ENCODE measurements at places on chromosomes 2 and 18.

- no peak for DNase-seq
Measured at GRCh38 chr2:108229875-108230274, 9.9 kb upstream of the SULT1C3 start.

GRCh38 chr2:27353762-27354596 is 2.6 kb downstream of the GTF3C2 start:
- no peak for DNase-seq

DNA sequence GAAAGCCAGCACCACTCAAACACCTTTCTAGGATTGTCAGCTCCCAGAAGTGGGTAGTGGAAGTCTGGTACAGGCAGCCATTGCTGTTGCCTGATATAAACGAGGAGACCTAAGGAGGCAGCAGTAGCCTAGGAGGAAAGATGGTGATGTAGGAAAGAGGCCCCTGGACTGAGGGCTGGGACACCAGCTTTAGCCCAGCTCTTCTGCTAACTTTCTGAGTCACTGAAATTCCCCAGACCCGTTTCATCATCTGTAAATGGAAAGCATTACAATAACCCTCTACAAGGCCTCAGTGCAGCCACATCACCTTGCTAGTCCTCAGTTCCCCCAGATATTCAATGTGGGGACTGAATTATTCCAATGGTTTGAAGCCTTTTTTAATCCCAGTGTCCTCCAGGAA is 336.5 kb downstream of the TNS1 start:
- no peak for DNase-seq

- no peak for DNase-seq
Measured at GRCh38 chr2:47155091-47155876, at the start of gene STPG4. STPG4 (minus strand) TSS chr2:47155308; CDS start chr2:47155251, 57 bp downstream.

GRCh38 chr2:223075301-223076270 is 23.6 kb downstream of the KCNE4 start:
- DNase-seq = no peak

- DNase-seq = no peak
Measured at GRCh38 chr2:176763130-176763529, 449.5 kb upstream of the HNRNPA3 start.

- DNase-seq = no peak
Measured at GRCh38 chr2:194343167-194343566, 1313.9 kb upstream of the SLC39A10 start.

DNA sequence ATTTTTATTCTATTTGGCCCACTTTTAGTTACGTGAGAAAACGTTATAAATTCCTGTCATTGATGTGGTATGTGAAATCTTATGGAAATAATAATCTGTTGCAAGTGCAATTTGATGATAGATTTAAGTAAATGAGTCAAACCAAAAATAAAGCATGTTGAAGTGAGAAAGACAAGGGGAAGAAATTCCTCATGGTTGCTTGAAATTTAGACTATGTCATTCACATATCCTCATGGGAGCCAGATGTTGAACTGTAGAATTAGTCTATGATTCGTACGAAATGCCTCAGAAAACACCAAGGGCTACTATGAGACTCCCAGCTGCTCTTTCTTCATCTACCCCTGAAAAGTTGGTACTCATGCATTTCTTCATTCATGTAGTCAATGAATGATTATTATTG is 55.7 kb downstream of the KLHL14 start:
- no peak for DNase-seq

DNA sequence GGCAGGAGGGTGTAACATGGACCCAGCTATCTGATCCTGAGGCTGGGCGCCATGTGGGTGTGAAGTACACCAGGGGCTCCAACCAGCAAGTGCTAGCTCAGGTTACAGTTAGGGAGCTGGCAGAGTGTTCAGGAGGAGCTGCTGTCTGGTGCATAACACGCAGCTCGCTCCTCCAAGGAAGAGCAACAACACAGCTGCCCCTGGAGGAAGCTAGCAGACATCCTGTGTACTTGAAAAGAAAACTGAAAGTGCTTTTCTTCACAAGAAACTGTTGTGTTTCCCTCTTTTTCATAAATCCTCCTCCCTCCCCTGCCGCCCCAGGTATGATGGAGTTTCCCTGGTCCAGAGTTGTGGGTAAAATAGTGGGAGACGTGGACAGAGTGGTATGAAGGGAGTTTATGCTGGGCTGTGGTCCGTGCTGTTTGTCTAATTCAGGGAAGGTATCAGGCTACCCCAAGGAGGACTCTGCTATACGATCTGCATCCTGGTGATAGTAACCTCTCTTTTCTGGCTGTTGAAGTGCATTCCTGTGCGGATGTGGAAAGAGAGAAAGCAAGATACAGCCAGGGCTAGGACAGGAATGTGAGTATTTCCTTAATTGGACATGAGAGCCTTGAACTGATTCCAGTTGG is 6.1 kb upstream of the LBH start:
- no peak for DNase-seq

DNA sequence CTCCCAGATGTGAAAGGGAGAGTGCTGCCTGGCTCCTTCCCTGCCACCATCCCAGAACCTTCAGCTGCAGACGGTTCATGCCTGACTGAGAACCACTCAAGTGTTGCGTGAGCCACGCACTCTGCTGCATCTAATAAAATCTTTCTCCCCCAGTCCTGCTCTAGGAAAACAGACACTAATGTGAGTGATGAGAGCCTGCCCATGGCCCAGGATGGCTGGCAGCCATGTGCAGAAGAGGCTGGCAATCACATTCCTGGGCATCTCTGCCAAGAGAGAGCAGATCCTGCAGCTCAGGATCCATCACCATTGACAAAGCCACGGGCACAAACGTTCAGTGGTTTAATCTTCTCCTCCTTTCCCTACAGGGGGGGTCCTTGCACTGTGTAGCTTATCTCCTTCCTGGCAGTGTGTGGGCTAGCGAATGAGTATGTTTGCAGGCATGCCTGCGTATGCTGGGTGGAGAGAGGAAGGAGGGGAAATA is 477.5 kb downstream of the SLC4A3 start:
- no peak for DNase-seq

- no peak for DNase-seq
Measured at GRCh38 chr2:189411860-189412259, 29.4 kb upstream of the WDR75 start.

DNA sequence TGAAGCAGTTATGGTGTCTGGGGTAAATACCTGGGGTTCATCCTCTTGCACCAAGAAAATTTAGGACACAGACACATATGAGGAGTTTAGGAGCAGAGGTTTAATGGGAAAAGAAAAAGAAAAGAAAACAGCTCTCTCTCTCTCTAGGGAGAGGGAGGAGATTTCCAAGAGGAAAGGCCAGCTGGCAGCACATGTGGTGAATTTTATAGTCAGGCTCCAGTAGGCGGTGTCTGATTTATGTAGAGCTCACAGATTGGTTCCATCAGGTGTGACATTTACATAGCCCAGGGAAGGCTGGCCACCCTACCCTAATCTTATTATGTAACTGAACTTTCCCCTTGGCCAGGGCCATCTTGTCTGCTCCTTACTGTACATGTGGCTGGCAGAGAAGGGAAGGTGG is 297.5 kb upstream of the RGPD4 start:
- no peak for DNase-seq

- DNase-seq = no peak
Measured at GRCh38 chr2:105795575-105795934, 50.8 kb downstream of the NCK2 start.

DNA sequence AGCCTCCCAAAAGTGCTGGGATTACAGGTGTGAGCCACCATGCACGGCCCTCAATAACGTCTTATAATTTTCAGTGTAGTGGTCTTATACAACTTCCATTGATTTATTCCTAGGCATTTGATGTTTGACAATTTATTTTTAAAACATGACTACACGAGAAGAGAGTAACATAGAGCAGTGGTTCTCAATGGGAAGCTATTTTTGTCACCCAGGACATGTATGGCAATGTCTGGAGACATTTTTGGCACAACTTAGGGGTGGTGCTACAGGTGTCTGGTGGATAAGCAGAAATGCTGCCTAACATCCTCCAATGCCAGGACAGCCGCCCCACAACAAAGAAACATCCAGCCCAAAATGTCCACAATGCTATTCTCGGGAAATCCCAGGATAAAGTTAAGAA is 12.7 kb upstream of the ANXA4 start:
- no peak for DNase-seq

- DNase-seq = no peak
Measured at GRCh38 chr18:70373042-70373519, 84.2 kb downstream of the SOCS6 start.

- DNase-seq = no peak
Measured at GRCh38 chr2:226023383-226023782, 623.9 kb downstream of the NYAP2 start.

DNA sequence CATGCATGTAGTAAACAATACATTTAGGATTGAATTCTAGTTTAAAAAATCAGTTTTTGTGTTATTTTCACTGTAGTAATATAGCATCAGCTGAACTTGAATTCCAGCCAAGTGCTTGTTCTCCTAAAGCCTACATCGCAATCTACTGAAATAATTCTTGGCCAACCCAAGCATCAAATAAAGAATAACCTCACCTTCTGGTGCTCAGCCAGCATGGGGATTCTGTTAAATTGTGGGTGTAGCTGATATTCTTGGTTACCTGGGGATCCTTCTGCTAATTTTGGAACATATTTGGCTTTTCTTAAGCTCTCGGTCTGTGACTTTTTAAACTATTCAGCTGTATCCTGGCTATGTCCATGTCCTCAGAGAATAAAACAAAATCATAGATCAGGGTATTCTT is 248.8 kb downstream of the NRXN1 start:
- DNase-seq = no peak

- no peak for DNase-seq
Measured at GRCh38 chr2:121608967-121609366, 40.3 kb downstream of the CLASP1 start.

DNA sequence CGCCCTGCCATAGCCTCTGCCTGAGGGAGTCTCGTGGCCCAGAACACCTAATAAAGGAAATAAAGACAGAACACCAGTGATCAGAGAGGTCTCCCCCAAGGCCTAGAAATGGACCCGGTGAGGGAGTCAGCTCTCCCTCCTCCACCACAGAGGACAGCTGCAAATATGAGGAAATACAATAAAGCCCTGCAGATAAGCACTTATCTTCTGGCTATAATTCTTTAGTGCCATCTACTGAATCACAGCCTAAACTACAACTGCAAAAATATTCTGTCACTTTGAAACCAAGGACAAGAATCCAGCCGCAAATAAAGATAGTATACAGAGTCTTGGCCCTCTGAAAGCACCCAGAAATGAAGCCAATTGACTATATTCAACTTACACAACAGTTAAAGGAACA is 42.4 kb upstream of the TACR1 start:
- DNase-seq = peak; percentile 0

- no peak for DNase-seq
Measured at GRCh38 chr2:30385327-30385726, 61.7 kb upstream of the LCLAT1 start.

DNA sequence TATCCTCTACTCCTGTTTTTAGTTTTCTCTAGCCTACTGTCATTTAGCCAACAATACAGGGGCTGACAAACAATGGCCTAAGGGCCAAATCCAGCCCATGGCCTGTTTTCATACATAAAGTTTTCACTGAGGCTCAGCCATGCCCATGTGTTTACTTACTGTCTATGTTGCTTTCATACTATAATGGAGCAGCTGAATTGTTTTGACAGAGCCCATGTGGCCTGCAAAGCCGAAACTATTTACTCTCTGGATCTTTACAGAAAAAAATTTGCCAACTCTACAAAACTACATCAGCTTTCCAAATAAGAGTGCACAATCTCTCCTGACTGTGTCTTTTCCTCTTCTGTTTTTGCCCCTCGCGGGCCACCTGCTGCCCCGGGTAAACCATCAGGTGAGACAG is 24.0 kb downstream of the LGALSL start:
- peak; percentile 12 for DNase-seq

- no peak for DNase-seq
Measured at GRCh38 chr2:239029958-239030357, 182.1 kb downstream of the TWIST2 start.

DNA sequence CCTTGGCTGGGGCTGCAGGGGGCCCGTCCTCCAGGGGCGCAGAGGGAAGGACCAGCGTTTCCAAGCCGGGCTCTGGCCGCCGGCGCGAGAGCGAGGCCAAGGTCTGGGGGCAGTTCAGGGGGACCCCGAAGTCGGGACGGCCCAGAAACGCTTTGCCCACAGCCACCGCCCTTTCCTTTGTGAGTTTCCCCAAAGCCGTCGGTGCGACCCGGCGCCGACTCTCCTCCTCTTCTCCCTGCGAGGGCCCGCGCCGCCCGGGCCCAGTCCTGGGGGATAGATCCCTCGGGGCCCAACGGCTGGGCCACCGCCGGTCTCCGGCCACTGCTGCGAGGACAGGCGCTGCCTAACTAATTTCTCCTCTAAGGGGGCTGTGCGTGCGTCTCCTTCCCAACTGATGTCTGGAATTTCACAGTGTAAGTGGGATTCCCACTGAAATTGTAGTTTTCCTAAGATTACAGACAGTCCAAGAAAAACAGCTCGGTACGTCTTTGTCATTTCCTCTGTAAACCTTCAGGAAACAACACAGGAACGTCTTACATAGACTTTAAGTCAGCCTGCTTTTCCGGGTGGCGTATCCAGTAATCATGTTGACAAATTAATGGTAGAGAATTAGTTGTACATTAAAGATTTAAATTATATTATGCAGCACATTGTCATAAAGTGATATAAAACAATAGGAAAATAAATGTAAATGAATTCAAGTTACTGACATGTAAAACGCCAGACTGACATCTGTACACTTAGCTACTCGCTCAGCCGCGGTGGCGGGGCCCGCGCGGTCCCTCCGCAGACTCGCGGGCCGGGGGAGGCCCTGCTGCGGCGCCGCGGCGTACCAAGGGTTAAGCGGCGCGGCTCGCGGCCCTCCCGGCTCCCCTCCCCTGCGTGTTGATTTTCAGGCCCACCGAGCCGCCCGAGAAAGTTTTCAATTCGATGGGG is 139.4 kb upstream of the SIX3 start:
- DNase-seq = no peak

GRCh38 chr2:218194880-218195279 is 22.1 kb upstream of the ARPC2 start:
- DNase-seq = no peak

DNA sequence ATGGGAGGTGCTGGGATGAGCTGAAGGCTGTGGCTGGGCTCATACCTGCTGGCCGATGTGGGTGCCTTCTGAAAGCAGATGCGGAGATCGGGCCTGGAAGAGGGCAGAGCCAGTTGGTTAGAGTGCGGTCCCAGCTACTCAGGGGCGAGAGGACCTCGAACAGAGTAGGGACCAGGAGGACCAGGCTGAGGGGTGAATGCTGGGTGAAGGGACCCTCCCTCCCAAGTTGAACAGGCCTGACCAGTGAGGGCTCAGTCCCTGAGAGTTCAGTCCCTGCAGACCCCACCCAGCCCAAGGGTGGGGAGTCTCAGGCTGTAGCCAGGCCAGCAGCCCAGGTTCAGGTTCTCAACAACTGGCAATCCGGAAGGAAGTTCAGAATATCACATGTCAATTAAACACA is 232.8 kb upstream of the HS6ST1 start:
- DNase-seq = no peak

Measured in NCI-H748 treated with DMSO at 0.1 percent for 48 hours (cell line).